Aortic smooth muscle cell (primary cell): ENCODE measurements at places on chromosomes 7 and 10. TPM values are rescaled to one million over a fixed set of nuclear protein-coding genes. Genes with fewer than 3 reads are reported as not detected.

HOXA10 gene
- total RNA-seq, result under 0.01 TPM in 2 replicates

BMPR1A gene
- 54.3 and 64.3 TPM in 2 replicates for total RNA-seq

IDE gene
- 23.4 and 28.2 TPM in 2 replicates for total RNA-seq

CTAGE4 gene
- 0.37 and 0.66 TPM in 2 replicates for total RNA-seq

OGDH gene
- 74.4 and 92.9 TPM in 2 replicates for total RNA-seq
